Dermis microvascular lymphatic vessel endothelial cell (primary cell): ENCODE measurements at places on chromosomes 2 and 18.

DNA sequence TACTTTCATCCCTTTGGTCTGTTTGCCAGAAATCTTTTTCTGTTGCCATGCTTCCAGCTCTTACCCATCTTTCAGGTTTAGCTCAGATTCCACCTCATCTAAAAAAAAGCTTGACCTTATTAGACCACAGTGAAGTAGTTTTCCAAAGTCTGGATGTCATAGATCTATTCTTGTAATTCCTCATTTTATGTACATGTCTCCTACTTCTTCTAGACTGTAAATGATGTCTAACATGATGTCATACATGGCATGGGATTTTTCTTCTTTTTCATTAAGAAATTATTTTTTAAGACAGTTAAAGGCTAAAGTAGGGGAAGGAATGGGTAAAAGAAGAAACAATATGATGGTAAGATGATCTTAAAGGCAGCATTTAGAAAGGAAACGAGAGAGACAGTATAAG, 11.3 kb downstream of the GLS start:
- DNase-seq: no peak

DNA sequence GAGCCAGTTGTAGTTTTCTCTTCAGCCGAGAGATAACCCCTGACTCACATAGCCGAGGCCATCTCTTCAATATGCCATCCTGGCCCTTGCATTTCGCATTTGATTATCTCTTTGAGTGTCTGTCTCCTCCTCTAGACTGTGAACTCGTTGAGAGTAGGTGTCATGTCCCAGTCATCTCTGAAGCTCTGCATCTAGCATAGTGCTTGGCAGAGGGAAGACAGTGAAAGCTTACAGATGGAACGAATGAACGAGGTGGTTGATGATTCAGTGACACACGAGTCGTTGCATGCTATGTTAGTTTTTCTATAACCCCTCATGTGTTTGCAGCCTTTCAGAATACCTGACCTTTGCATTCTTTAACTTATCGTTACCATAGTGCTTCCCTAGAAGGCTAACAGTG, 59.9 kb upstream of the CYRIA start:
- no peak for DNase-seq

DNA sequence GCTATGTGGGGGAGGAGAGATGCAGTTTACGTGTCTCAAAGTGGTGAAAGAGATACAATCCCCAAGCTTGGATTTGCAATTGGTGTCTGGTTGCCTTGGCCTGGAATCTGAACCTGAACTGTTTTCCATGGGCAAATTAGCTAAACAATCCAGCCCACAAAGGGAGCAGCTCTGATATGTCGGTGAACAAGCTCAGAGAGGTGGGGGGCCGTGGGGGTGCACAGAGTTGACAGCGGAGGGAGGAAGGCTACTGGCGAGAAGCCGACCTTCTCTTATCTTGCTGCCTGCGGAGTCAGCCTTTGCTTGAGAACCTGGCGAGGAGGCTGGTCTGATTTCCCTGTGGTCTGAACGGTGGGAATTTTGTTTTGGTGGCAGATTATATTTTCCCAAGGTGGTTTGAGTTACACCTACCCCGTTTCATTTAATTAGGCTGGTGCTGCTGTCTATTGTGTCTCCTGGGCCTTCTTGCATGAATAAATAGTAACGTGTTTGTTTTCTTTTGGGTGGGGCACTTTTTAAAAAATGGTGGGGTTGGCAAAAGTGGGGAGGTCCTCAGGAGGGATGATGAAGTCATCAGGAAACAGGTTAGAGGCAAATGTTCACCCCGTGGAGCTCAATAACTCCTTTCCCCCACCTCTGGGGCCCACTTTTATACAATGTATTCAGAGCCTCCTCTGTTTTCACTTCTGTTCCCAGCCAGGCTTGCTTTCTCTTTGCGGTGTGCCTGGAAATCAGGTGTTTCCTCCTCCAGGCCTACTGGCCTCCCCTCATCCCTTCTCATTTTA, 80.9 kb upstream of the IGFBP5 start:
- no peak for DNase-seq

DNA sequence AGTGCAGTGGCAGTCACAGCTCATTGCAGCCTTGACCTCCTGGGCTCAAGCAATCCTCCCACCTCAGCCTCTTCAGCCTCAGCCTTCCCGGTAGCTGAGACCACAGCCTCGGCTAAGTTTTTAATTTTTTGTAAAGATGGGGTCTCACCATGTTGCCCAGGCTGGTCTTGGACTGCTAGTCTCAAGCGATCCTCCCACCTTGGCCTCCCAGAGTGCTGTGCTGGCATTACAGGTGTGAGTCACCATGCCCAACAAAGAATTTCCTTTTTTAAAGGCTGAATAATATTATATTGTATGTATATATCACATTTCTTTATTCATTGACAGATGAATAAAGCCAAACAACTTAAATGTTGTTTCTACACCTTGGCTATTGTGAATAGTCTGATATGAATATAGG, 42.5 kb downstream of the MOB4 start:
- no peak for DNase-seq

- DNase-seq: no peak
These were observed 591.6 kb downstream of the ERBB4 start for GRCh38 chr2:211946960-211947359.

- no peak for DNase-seq
These were observed 2.4 kb upstream of the PRKD3 start for GRCh38 chr2:37326866-37327634.

DNA sequence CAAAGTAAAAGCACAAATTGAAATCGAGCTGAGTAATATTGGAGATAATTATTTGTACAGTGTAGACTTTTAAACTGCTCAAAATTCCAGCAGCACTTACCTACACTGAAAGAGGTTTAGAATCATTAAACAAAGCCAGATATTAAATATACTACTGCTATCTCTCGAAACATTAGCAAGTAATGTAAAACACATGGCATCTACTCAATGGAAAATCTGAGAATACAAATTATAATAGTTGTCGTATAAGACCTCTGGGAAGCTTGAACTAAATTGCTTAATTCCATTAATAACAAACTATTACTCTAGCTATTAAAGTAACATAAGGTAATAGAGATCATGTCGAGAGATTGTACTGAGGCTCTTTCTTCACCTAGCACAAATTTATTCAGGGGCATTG, 108.9 kb downstream of the KLHL29 start:
- DNase-seq: no peak

DNA sequence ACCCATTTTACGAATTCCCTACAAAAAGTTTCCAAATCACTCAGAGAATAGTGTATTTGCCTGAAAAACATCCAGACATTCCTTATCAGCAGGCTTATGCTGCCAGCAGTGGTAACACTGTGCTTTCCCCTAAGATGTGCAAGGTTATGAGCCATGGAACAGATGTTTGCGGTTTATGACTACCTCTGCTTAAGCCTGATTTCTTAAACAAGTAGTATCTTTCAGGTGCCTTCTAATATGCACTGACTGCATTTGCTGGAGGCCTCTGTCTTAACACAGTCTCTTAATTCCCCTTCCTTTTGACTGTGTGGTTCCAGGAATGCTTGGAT, 54.8 kb downstream of the CDC42EP3 start:
- peak; percentile 17 for DNase-seq

- no peak for DNase-seq
These were observed 90.8 kb downstream of the WDSUB1 start for GRCh38 chr2:159195697-159196096.

DNA sequence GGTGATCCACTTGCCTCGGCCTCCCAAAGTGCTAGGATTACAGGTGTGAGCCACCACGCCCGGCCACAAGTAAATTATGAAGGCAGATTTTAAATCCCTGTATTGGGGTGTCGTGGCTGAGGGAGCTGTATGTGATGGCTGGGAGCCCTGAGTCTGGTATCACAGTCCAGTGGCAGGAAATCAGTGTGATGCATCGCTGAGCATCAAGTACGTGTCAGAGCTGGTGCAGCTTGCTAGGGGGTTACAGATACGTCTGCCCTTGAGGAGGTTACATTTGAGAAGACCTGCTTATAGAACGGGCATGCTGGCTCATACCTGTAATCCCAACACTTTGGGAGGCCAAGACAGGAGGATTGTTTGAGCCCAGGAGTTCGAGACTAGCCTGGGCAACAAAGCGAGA, 4.3 kb downstream of the ENOSF1 start:
- DNase-seq: no peak

GRCh38 chr2:49567811-49568600, 413.7 kb upstream of the FSHR start:
- no peak for DNase-seq

DNA sequence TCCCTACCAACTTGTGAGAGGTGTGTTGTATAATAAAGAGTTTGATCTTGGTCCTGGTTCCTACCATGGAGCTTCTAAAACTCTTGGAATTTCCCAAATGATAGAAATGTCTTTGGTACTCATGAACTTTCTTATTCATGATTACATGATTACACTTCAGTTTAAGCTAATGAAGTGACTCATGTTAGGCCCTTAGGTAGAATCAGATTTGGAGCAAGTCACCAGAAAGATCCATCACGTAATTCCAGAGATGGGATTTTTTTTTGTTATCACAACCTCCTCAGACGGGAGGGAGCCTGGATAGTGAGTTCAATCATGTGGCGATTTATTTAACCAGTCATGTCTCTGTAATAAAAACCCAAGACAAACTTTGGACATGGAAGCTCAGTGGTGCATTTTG, 1287.6 kb upstream of the ZEB2 start:
- DNase-seq: no peak

- DNase-seq: no peak
These were observed 149.1 kb downstream of the ATAD2B start for GRCh38 chr2:23777826-23778225.

GRCh38 chr18:31232775-31233424, 70.2 kb upstream of the DSC1 start:
- DNase-seq: no peak

DNA sequence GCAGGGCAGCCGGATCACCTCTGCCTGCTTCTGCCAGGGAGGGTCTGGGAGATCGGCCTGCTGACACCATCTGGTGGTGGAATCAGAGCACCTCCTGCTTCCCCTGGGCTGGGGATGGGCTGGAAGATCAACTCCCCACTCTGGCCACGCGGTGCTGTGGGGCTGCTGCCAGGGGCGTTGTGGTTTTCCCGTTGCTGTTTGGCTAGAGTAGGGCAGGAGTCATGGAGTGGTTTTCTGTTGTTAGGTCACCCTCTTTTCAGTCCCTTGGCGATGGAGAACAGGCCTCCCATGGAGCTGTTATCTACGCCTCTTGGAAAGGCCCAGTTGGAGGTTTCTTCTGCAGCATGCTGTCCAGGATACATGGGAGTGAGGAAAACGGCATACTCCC, 15.2 kb downstream of the BCL2L11 start:
- no peak for DNase-seq

DNA sequence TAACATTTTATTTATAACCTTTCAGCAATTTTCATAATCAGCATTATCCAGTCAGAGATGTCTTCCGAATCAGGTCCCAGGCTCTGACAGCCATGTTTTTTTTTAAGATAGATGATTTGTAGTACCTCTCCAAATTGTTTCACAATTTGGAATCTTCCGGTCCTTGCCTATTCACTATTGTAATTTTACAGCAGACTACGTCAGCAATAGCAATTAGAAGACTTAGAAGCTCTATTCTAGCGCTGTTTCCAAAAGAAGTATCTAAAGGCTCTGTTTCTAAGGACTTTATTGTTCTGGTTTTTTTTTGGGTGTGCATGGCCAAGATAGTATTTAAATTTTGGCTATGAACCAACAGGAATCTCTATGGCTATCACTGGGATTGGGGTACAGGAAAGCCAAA, 94.6 kb upstream of the PELI1 start:
- no peak for DNase-seq

DNA sequence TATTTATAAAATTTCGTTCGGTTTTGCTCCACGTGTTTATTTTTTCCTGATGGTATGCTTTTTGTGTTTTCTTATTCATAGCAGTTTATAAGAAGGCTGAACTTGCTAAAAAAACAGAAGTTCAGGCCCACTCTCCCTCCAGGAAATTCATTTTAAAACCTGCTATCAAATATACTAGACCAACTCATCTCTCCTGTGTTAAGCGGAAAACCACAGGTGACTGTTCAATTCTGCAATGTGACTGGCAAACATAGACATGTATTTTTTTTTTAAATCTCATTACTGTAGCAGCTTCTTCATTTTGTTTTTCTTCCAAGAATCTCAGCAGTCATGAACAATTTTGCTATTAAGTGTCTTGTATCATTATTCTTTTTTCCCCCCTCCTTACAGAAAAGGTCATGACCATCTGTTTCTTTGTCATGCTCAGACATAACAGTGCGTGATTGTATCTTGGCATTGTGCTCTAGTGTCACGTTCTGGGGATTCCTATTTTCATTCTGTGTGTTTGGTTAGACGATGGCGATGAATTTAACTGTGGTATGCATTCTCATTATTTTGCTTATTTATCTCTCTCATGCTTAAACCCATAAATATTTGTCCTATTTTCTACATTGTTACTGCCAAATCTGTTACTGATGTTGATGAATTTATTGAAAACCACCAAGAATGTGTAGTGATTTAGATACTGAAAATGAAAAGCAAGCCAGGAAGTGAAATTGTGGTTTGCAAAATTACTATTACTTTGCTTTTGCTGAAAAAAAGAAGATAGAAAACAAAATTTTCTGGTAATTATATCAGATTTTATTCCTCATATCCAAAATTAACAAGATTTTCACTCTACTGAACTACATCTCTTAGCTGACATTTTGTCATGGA, 74.6 kb upstream of the UNC80 start:
- no peak for DNase-seq

- DNase-seq: no peak
These were observed 162.9 kb upstream of the AGAP1 start for GRCh38 chr2:235330775-235331451.

DNA sequence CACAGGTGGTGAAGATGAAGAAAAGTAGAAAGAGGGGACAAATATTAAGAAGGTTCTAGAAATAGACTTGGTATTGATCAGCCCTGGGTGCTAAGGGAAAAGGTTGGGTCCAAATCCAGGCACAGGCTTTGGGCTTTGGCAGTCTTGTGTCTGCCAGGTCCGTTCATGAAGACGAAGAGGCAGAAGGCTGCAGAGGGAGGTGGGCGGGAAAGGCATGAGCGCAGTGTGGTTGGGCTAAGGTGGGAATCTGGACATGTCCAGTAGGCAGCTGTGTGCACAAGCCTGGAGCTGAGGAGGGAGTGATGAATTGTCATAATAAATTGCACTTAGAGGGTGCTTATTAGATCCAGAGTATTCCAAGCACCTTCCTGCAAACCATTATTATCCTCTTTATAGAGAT, 105.7 kb upstream of the TEX51 start:
- no peak for DNase-seq

GRCh38 chr18:62829936-62830335, 114.6 kb downstream of the PHLPP1 start:
- no peak for DNase-seq

DNA sequence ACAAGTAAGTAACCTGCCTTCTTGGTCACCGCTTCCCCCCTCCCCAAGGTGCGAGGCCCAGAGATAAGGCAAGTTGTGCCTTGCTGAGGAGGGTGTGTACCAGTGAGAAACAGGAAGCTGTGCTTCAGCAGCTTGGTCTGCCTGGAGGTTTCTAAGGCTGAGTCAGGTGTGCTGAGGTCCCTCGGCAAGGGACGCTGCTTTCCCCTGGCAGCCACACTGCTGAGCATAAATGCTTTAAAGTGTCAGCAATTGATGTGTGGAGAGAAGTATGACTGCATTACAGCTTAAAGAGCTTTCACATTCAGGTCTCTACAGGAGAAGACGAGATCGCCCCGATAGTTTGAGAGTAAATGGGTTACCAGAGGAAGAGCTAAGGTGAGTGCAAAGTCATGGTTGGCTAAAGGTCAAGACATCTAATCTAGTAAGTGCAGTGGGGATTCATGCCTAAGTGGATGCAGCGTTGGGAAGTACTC, 86.9 kb downstream of the LIMS1 start:
- DNase-seq: peak; percentile 72
